Stimulated activated CD4-positive, alpha-beta T cell treated with anti-CD3 and anti-CD28 coated beads, TNF-alpha, amount 100 ng/mL, for 4 hours (primary cell): ENCODE measurements at places on chromosomes 5 and 9.

DNA sequence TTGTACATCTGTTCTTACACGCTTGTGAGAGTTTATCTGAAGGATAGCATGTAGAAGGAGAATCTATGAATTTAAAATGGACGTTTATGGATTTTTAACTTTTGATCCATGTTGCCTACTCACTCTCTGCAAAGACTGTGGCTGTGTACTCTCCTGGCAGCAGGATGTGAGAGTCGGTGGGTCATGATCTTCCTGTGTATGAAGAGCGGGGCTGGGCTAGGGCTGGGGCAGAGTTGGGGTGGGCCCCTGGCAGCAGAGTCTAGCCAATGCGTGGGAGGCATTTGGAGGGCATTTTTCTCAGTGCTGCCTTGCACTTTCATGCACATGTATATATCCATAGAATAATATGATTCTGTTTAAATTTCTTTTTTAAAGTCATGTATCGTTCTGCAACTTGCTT is 24.0 kb upstream of the DAB2IP start:
- DNase-seq: no peak

- peak; percentile 68 for DNase-seq
Observed at GRCh38 chr9:122099271-122099869, 6.3 kb upstream of the TTLL11 start.

GRCh38 chr5:124172389-124173003 is 573.9 kb downstream of the ZNF608 start:
- no peak for DNase-seq

GRCh38 chr5:112069329-112069728 is 312.3 kb upstream of the NREP start:
- no peak for DNase-seq

DNA sequence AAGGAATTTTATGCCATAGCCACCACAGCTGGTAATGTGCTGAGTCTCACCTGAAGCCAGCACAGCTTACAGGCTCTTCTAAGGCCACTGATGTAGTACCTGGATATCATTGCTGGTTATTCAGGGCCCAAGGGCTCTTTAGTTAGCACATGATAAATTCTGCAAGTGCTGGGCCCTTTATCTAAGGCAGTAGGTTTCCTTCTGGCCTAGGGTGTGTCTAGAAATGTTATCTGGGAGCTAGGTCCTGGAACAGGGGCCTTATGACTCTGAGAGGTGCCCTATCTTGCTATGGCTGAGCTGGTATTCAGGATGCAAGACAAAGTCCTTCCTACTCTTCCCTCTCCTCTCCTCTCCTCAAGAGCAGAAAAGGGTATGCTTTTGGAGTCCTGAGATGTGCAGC is 1424.5 kb upstream of the NUDT12 start:
- no peak for DNase-seq

DNA sequence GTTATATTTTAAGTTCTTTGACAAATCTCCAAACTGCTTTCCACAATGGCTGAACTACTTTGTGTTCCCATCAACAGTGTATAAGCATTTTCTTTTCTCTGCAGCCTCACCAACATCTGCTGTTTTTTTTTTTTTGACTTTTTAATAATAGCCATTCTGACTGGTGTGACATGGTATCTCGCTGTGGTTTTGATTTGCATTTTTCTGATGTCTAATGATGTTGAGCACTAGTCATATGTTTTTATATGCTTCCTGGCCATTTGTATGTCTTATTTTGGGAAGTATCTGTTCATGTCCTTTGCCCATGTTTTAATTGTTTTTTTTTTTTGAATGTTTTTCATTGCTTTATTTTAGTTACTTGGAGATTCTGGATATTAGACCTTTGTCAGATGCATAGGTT is 196.6 kb downstream of the PLK2 start:
- no peak for DNase-seq

- no peak for DNase-seq
Observed at GRCh38 chr9:70083429-70083828, 39.8 kb downstream of the MAMDC2 start.

DNA sequence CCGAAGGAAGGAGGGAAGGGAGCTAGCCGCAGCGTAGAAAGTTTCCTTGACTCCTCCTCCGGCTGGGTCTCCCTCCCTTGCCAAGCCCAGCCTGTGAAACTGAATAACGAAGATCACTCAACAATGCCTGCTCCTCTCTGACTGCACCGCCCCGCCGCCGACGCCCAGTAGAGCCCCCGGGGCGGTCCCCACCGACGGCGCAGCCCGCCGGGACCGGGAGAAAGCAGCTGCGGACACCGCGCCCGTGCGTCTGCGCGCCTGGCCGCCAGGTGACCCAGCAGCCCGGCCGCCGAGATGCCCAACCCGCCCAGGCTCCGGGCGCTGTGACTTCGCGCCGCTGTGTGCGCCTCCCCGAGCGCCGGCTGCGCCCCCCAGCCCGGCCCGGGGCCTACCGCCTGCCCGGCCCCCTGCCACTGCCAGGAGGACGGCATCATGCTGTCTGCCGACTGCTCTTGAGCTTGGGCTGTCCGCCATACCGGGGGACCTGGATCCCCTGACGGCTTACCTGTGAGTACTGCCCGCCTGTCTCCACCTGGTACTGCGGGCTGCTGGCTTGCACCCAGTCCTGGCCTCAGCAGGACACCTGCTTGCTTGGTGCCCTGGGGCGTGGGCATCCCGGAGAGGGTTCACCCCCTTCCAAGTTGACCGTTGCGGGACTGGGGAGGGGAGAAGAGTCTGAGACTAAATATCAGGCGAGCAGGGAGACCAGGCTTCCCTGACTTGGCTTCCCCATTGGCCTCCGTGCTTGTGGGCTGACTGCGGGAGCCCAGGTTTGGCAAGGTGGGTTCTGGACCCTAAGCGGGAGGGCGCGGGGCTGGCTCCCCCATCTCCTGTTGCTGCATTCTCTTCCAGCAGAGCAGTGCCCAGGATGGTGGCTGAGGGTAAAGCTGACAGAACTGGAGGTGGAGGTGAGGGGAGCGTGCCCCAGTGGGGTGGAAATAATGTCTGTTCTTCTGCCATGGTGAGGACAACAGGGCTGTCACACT is 26.2 kb upstream of the SPTLC1 start:
- no peak for DNase-seq

GRCh38 chr9:89592213-89592815 is 12.5 kb upstream of the GADD45G start:
- no peak for DNase-seq

GRCh38 chr5:132013006-132013689 is 1.7 kb upstream of the ACSL6 start:
- DNase-seq: no peak

DNA sequence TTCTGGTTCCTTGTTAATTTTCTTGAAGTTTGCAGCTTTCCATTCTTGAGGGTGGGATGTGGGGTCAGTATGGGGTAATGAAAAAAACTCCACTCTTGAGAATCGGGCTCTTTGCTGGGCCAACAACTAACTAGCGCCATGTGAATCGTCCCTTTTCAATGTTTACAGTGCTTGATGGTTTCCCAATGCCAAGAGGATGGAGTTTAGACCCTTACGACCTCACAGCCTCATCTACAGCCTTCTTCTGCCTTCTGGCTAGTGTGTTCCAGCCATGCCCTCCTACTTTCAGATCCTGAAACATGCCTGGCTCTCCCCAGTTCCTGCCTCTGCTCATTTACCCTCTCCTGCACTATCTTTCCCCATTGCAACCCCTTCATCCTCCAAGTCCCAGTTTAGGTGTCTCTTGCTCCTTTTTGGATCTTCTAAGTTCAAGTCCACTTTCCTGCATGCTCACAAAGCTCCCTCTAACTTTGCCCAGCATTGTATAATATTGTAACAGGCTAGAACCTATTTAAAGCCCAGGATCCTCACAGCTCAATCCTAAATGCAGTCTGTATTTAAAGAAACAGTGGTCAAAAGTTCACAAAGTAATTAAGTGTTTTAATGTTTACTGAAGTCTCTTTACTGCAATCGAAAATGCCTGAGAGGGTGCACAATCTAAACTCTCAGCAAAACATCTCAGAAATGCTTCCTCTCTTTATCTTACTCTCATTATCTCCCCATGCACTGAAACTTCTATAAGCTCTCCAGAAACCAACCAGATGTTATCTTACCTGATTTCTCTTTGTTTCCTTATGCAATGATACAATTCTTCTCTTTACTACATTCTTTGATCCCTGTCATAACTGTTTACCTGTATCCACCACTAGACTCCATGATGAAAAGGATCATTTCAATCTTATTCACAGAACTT is 20.6 kb upstream of the CAST start:
- DNase-seq: no peak

GRCh38 chr5:155616779-155617392 is 603.3 kb downstream of the KIF4B start:
- DNase-seq: no peak

DNA sequence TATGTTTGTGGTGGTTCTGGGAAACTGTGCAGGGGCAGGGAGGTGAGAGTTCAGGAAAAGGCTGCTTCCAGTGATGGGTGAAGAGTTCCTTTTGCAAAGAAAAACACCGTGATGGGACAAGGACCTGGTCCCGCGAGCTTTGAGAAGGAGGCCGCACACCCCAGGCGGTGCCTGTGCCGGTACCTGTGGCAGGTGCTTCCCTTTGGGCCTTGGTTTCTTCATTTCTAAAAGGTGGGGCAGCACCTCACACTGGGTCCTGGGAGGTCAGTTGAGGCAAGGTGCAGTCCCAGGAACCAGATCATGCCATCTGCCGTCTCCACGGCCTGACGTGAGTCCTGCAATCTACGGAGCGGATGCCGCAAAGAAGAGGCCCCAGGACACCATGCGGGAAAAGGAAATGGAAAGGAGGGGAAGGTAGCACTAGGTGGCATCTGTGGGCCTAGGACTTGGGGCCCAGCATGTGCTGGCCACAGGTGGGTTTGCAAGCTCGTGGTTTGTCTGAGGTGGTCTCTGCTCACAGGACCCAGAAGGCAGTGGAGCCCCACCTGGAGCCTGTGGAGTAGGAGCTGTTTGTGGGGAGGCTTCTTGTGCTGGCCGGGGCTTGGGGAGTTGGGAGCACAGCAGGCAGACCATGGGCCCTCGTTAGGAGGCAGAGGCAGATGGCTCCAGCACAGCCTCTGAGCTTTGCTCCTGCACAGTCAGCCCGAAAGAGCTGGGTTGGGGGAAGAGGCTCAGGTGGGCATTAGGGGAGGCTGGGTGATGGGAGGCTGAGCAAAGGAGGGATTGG is 131.6 kb downstream of the CACNA1B start:
- DNase-seq: no peak

- DNase-seq: no peak
Observed at GRCh38 chr5:38323645-38324295, 65.4 kb downstream of the EGFLAM start.
